ENCODE measurements at places on chromosomes 2 and 18. TPM values are rescaled to one million over a fixed set of nuclear protein-coding genes. Genes with fewer than 3 reads are reported as not detected.

DNA sequence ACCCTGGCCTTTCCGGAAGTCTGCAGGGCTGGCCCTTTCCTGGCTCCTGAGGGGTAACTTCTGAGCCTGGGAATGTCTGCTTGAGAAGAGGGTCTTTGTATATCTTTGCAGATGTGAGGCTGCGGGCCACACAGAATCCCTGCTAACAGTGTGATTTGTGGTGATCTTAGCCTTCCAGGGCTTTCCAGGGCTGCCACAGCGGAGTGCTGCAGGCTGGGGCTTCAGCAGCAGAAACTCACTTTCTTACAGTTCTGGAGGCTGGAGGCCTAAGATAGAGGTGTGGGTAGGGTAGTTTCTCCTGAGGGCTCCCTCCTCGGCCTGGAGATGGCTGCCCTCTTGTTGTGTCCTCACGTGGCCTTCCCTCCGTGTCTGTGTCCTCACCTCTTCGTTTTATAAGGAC is 294.7 kb upstream of the HS6ST1 start:
- DNase-seq = peak; percentile 10
- no peaks in the 10 kb centered on the region for H3K27me3 ChIP-seq
- H3K4me1 ChIP-seq = no peaks in the 10 kb centered on the region

DNA sequence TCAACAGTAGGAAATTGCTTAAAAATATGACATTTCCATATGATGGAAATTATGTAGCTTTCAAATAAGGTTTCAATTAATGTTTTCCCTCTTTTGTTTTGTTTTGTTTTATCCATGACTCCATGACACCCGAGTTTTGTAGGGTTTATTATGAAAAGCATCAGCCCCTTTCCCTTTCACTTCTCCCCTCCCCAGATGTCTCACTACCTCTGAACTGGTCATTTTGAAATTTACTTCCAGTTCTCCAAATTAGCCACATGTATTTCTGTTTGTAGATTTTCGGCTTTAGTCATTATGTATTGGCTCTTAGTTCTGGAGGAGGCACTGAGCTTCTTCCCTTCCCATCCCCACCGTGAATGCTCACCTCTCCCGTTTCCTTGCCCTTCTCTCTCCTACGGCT is 18.6 kb upstream of the VPS4B start:
- no peak overlapping the region for H3K27ac ChIP-seq
- no peak for DNase-seq
- peaks cover 4% of the 10 kb centered on the region for H3K4me1 ChIP-seq
- H3K27me3 ChIP-seq = no peaks in the 10 kb centered on the region
- H3K36me3 ChIP-seq = no peaks in the 10 kb centered on the region
- H3K4me3 ChIP-seq = no peak overlapping the region

- DNase-seq = no peak
- H3K4me1 ChIP-seq = peaks cover 5% of the 10 kb centered on the region
- H3K36me3 ChIP-seq = peaks cover 72% of the 10 kb centered on the region
- H3K27me3 ChIP-seq = no peaks in the 10 kb centered on the region
Observed at GRCh38 chr2:151422917-151423439, 13.3 kb downstream of the RIF1 start.

DNA sequence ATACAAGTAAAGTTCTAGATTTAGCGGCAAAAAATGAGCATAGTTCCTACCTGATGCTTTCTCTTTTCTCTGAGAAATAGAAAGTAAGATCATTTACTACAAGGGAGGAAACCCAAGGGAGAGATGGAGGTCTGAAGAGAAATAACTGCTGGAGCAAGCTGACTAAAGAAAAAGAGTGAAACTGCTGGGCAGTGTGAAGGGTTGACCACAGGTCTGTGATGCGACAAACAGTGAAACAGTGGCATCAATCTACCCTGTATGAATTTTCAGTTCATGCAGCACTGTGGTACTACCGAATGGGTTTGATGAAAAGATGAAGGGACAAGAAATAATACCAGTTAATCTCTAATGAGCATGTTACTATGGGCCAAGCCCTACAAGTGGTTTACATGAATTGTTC is 52.2 kb downstream of the CUL3 start:
- no peaks in the 10 kb centered on the region for H3K27me3 ChIP-seq
- H3K4me3 ChIP-seq = no peak overlapping the region
- no peak for DNase-seq
- peaks cover 23% of the 10 kb centered on the region for H3K36me3 ChIP-seq

GRCh38 chr2:121489911-121490583 is 40.6 kb upstream of the RNU4ATAC start:
- no peak overlapping the region for H3K4me3 ChIP-seq
- H3K36me3 ChIP-seq = no peaks in the 10 kb centered on the region
- no peaks in the 10 kb centered on the region for H3K27me3 ChIP-seq
- H3K27ac ChIP-seq = no peak overlapping the region

- no peak overlapping the region for H3K27ac ChIP-seq
- DNase-seq = no peak
- H3K4me1 ChIP-seq = no peaks in the 10 kb centered on the region
- no peaks in the 10 kb centered on the region for H3K36me3 ChIP-seq
Observed at GRCh38 chr2:122816803-122817202, 1061.4 kb downstream of the TSN start.

GRCh38 chr2:95354469-95354901 is 48.0 kb upstream of the FAHD2A start:
- no peaks in the 10 kb centered on the region for H3K4me1 ChIP-seq
- no peaks in the 10 kb centered on the region for H3K36me3 ChIP-seq
- no peak overlapping the region for H3K27ac ChIP-seq

GRCh38 chr2:85129861-85130260 is 3.3 kb upstream of the TCF7L1 start:
- no peaks in the 10 kb centered on the region for H3K36me3 ChIP-seq
- peaks cover 20% of the 10 kb centered on the region for H3K4me1 ChIP-seq
- H3K4me3 ChIP-seq = no peak overlapping the region
- no peak for DNase-seq
- H3K27me3 ChIP-seq = peaks cover 8% of the 10 kb centered on the region
- H3K27ac ChIP-seq = no peak overlapping the region

GRCh38 chr2:241777686-241778627 is 1.3 kb downstream of the GAL3ST2 start:
- peaks cover 35% of the 10 kb centered on the region for H3K27me3 ChIP-seq
- no peak for DNase-seq
- H3K4me3 ChIP-seq = no peak overlapping the region
- no peak overlapping the region for H3K27ac ChIP-seq
- no peaks in the 10 kb centered on the region for H3K36me3 ChIP-seq
- H3K4me1 ChIP-seq = no peaks in the 10 kb centered on the region

DNA sequence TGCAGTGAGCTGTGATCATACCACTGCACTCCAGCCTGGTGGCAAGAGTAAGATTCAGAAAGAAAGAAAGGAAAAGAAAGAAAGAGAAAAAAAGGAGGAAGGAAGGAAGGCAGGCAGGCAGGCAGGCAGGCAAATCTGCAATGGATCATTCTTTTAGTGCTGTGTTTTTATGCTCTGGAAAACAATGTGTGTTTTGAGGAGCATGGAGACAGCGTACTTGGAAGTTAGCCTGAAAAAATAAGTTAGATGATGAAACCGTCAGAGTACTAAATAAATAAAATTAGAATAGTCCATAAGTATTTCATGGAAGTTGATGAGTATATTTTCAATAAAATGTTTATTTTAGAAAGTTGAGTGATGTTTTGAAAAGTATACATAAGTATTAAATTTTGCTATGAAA is 366.4 kb upstream of the CDH20 start:
- H3K4me3 ChIP-seq = no peak overlapping the region
- H3K4me1 ChIP-seq = no peaks in the 10 kb centered on the region
- no peak overlapping the region for H3K27ac ChIP-seq
- DNase-seq = no peak
- no peaks in the 10 kb centered on the region for H3K27me3 ChIP-seq

ANKAR gene
- total RNA-seq = 10.3 TPM

KLF7 gene
- 66.5 TPM for total RNA-seq

ASIC4 gene
- 0.53 TPM for total RNA-seq

ALPI gene
- total RNA-seq = not detected

SPC25 gene
- total RNA-seq = 0.50 TPM

PECR gene
- 18.5 TPM for total RNA-seq

CRYBA2 gene
- not detected for total RNA-seq

ANTXR1 gene
- total RNA-seq = 54.3 TPM

PIKFYVE gene
- total RNA-seq = 27.8 TPM

TMEM37 gene
- total RNA-seq = 21.7 TPM

LIPG gene
- 3.7 TPM for total RNA-seq

POTEI gene
- total RNA-seq = 0.24 TPM
